ENCODE measurements at places on chromosomes 2 and 18.

DNA sequence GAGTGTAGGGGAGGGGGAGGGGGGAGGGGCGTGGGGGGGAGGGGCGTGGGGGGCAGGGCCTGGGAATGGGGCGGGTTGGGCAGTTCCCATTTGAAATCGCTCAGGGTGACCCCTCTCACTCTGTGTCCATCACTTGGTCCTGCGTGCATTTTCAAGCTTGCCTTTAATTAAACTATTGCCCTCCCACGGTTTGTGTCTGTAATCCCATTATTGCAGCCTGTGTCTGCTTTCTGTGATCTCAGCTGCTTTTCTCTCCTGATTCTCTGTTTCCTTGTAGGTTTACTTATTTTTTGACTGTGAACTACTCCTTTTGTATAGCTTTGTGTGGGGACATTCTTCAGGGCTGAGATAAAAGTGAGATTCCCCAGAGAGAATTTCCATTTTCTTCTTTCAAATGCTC is 1.3 kb downstream of the DCDC2C start:
- DNase-seq: no peak
- no peak overlapping the region for H3K27ac ChIP-seq
- no peaks in the 10 kb centered on the region for H3K36me3 ChIP-seq
- peaks cover 33% of the 10 kb centered on the region for H3K27me3 ChIP-seq
- no peaks in the 10 kb centered on the region for H3K4me1 ChIP-seq

- H3K4me3 ChIP-seq: no peak overlapping the region
- DNase-seq: no peak
- H3K27ac ChIP-seq: no peak overlapping the region
- H3K36me3 ChIP-seq: no peaks in the 10 kb centered on the region
- H3K4me1 ChIP-seq: peaks cover 11% of the 10 kb centered on the region
Observed at GRCh38 chr2:191611614-191612013, 66.3 kb upstream of the NABP1 start.

DNA sequence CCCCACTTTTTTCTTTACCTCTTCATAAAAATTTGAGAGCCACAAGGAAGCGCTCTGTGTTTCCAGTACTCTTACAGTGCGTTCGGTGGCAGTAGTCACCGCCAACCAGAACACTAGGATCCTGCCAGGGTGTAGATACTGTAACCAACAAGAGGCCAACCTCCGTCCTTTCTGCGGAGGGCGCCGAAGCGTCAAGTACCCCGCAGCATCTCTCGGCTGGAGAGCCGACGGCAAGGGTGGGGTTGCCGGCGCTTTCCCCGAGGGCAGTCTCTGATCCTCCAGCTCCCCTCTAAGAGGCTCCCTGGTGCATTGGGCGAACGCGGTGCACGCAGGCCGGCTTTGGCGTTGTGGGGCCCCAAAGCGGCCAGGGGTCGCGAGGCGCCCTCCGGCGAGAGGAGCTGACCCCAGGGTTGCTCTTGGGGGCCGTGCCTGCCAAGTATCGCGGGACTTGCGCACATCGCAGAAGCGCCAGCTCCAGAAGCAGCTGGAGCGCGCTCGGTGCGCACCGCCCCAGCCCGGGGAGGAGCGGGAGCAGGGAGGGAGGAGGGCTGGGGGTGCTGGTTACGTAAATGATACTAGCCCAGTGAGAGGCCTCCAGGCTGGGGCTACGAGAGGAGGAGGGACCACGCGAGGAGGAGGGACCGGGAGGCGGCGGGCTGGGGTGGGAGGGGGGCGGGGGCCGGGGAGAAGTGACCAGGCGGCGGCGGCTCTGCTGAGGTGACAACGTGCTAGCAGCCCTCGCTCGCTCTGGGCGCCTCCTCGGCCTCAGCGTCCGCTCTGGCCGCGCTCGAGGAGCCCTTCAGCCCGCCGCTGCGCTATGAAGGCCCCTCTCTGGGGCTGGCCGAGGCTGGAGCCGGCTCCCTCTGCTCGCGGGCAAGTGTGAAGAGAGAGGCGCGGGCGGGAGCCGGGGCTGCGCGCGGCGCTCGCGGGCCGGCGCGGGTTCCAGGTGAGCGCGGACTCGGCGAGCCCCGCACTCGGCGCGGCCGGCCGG is at the start of gene GALNT13:
GALNT13 (plus strand) TSS at position 692 of the 991 bp plus-strand sequence.
- H3K4me3 ChIP-seq: no peak within 1 kb of the TSS
- no peak for DNase-seq
- H3K36me3 ChIP-seq: no peaks in the 10 kb centered on the region
- H3K4me1 ChIP-seq: peaks cover 3% of the 10 kb centered on the region

GRCh38 chr2:44981714-44982108 is 27.5 kb downstream of the SIX2 start:
- DNase-seq: peak; percentile 84
- no peak overlapping the region for H3K4me3 ChIP-seq
- H3K4me1 ChIP-seq: peaks cover 2% of the 10 kb centered on the region
- H3K36me3 ChIP-seq: no peaks in the 10 kb centered on the region

- no peak overlapping the region for H3K4me3 ChIP-seq
- DNase-seq: no peak
- no peaks in the 10 kb centered on the region for H3K4me1 ChIP-seq
- no peak overlapping the region for H3K27ac ChIP-seq
Observed at GRCh38 chr2:57376985-57377384, 669.6 kb upstream of the VRK2 start.

GRCh38 chr2:74688881-74689280 is 34.8 kb downstream of the SEMA4F start:
- H3K27ac ChIP-seq: no peak overlapping the region
- no peaks in the 10 kb centered on the region for H3K4me1 ChIP-seq
- no peak overlapping the region for H3K4me3 ChIP-seq
- H3K36me3 ChIP-seq: no peaks in the 10 kb centered on the region
- no peak for DNase-seq
- no peaks in the 10 kb centered on the region for H3K27me3 ChIP-seq

DNA sequence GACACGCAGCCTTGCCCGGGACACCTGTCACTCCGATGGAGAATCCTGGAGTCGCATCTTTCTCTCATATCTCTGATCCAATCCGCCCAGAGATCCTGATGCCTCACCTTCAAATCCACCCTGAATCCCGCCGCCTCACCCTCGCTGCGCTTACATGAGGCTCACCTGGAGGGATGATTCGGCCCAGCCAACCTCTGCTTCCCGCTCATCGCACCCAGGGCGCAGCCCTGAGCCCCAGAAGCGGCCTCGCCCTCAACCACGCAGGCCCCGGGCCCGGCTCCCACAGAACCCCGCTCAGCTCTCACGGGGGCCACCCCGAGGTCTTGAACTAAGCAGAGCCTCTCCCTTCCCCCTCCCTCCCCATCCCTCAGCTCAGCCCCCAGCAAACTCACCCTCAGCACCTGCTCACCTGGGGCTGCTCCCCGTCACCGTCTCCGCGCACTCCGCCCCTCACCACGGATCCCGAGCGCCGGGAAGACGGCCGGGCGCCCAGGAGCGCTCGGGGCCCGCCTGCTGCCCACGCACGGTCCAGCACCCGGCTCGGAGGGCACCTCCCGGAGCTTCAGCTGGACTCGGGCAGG is 160.0 kb downstream of the NDUFA10 start:
- no peak overlapping the region for H3K27ac ChIP-seq
- no peaks in the 10 kb centered on the region for H3K27me3 ChIP-seq
- DNase-seq: no peak
- H3K36me3 ChIP-seq: no peaks in the 10 kb centered on the region
- H3K4me1 ChIP-seq: peaks cover 18% of the 10 kb centered on the region

- peak; percentile 21 for DNase-seq
- H3K27me3 ChIP-seq: peaks cover 18% of the 10 kb centered on the region
- H3K4me1 ChIP-seq: no peaks in the 10 kb centered on the region
- no peak overlapping the region for H3K4me3 ChIP-seq
Observed at GRCh38 chr2:219713110-219713509, 85.7 kb downstream of the SLC4A3 start.

- H3K27ac ChIP-seq: no peak overlapping the region
- no peak for DNase-seq
- no peaks in the 10 kb centered on the region for H3K36me3 ChIP-seq
- peaks cover 4% of the 10 kb centered on the region for H3K4me1 ChIP-seq
- no peak overlapping the region for H3K4me3 ChIP-seq
- peaks cover 37% of the 10 kb centered on the region for H3K27me3 ChIP-seq
Observed at GRCh38 chr18:80170395-80171053, 61.5 kb downstream of the ADNP2 start.

DNA sequence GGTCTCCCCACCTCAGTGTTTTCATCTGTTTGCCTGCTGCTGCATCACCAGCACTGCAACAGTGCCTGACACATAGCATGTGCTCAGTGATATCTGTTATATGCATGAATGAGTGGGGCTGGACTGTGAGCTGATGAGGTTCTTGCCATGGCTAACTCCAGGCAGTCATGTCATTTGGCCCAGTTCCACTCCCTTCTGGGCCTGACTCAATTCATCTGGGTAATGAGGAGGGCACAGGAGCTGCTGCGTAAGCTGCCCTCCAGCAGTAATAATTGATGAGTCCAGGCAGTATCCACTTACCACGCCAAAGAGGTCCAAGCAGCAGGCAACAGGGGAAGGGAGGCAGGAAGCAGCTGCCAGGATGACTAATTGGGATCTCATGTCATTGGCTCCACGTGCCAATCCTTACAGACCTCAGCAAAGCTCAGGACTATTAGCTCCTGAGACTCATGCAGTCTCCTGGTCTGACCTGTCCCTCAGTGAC is 34.1 kb upstream of the MAT2A start:
- H3K27me3 ChIP-seq: no peaks in the 10 kb centered on the region
- DNase-seq: no peak
- H3K4me1 ChIP-seq: no peaks in the 10 kb centered on the region
- no peak overlapping the region for H3K27ac ChIP-seq
- no peaks in the 10 kb centered on the region for H3K36me3 ChIP-seq

DNA sequence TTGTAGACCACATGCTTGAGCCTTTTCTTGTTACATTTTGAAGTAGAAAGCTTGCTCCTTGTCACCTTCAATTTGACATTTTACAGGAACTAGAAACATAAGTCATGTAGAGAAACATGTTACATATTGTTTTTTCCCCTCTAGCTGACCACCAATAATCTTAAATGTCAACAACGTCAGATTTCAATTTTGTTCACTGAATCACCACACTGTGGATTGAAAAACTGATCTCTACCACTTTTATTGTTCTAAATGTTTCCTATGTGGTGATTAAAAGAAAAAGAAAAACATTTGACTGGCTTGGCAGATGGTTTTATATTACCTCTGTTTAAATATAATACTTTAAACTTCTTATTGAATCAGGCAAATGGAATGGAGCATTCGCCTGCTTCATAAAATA is 87.7 kb downstream of the DSEL start:
- no peaks in the 10 kb centered on the region for H3K36me3 ChIP-seq
- no peak overlapping the region for H3K27ac ChIP-seq
- no peaks in the 10 kb centered on the region for H3K4me1 ChIP-seq
- H3K27me3 ChIP-seq: peaks cover 2% of the 10 kb centered on the region

DNA sequence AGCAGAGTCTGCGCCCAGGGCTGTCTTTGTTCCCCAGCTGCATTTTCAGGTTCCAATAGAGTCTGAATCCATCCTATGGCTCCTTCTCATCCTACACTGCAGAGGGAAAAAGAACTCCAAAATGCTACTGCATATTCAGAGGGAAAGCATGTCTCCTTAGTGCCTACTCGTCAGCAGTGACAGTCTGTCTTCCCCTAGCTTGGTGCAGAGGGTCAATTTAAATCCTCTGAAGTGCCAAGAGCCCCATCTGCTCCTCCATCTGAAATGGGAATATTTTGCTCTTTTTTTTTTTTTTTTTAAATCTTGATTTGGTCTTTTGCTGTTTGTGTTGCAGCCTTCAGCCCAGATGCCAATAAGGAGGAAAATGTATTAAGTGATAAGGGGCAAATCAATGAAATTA is 199.3 kb downstream of the RNF144A start:
- H3K4me1 ChIP-seq: no peaks in the 10 kb centered on the region
- H3K4me3 ChIP-seq: no peak overlapping the region
- DNase-seq: no peak
- H3K36me3 ChIP-seq: peaks cover 9% of the 10 kb centered on the region
- H3K27me3 ChIP-seq: no peaks in the 10 kb centered on the region

DNA sequence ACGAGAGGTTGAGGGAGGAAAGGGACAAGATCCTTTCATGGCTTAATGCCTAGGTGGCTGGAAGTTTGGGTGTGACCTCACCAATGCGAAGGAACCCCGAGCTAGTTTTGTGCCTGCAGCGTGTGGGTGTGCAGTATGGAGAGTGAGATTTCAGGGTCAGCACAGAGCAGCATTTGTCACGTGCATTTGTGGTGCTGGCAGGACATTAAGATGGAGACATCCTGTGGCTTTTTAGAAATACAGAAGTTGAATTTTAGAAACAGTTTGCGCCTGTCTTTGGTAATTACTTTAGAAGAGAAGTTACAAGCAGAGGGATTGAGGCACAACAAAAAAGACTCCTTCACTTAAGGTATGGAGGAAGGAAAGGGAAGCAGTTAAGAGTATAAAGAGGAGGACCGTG is 258.2 kb upstream of the THUMPD2 start:
- no peak for DNase-seq
- no peak overlapping the region for H3K27ac ChIP-seq
- no peaks in the 10 kb centered on the region for H3K27me3 ChIP-seq
- no peak overlapping the region for H3K4me3 ChIP-seq
- no peaks in the 10 kb centered on the region for H3K36me3 ChIP-seq

DNA sequence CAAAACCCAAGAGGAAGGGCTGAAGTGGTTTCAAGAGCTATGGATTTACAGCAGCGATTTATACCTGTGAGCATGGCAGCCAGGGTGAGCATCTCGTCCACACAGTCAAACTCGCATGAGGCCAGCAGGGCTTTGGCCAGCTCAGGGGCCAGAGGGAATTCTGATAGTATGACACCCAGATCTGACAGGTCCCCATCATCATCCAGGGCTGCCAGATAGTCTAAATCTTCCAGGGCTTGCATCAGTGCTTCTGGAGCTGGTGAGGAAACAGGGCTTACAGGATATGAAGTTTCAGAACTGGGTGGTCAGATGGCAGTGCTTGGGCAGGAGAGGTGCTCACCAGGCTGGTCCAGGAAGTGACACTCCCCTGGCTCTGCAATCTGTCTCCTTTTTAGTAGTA is 3.5 kb downstream of the DQX1 start:
- peaks cover 18% of the 10 kb centered on the region for H3K36me3 ChIP-seq
- peaks cover 10% of the 10 kb centered on the region for H3K4me1 ChIP-seq
- DNase-seq: no peak
- no peak overlapping the region for H3K4me3 ChIP-seq
- no peak overlapping the region for H3K27ac ChIP-seq

DNA sequence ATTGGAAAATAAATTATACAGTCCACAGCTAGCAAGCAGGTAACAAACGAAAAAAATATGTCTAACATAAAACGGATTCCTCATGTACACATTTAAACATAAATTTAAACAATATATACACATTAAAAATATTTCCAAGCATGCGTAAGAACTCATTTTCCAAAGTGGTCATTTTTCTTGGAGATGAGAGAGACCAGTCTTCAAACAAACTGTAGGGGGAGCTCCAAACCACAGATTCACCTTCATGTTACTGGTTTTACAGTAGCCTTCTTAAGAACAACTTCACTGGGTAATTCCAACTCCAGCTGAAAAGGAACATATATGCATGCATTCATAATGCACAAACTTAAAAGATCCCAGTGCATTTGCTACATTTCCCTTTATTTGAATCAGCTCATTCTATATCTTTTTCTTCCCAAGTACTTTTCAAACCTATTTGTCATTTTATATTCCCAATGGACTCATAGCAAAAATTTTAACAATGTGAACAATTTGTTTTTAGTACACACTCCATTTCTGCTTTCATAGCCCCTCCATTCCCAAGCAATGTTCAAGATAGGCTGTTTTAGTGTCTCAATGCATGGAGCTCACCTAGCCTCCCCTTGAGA is 4.7 kb upstream of the STAMBP start:
- H3K27me3 ChIP-seq: peaks cover 3% of the 10 kb centered on the region
- no peaks in the 10 kb centered on the region for H3K36me3 ChIP-seq
- H3K4me1 ChIP-seq: peaks cover 47% of the 10 kb centered on the region
- H3K27ac ChIP-seq: no peak overlapping the region
- DNase-seq: peak; percentile 32
